ENCODE measurements at places on chromosomes 4 and X.

DNA sequence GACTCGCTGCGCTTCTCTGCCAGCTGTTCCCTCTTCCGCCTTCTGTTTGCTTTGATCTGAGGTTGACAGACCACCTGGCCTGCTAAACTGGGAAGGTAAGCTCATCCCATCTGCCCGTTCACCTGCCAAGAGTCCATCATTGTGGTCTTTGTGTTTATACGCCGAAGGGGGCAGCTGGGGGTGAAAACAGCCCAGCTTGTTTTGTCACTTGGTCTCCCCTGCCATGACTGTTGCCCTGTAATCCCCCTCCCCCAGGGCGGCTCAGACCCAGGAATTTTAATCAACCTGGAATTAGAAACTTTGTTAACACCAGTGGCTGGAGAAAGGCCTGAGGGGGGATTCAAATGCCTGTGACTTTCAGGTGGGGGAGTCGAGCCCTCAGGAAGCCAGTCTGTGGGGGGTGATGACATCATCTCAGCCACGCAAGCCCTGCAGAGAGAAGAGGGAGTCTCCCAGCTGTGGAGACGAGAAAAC lies 333.3 kb downstream of the BCOR start:
- DNase-seq, result no peak

- DNase-seq, result no peak
Measured at GRCh38 chr4:167339781-167340180, 105.5 kb upstream of the SPOCK3 start.

GRCh38 chr4:15778289-15779241 lies at the start of gene CD38:
TSS of gene CD38 (plus strand) at chr4:15778328. CDS start at chr4:15778415, 87 bp downstream.
- peak; percentile 49 for DNase-seq

GRCh38 chr4:133921280-133922195 lies 280.1 kb downstream of the PABPC4L start:
- no peak for DNase-seq

- DNase-seq, result no peak
Measured at GRCh38 chr4:147830102-147830463, 98.2 kb downstream of the ARHGAP10 start.

- no peak for DNase-seq
Measured at GRCh38 chrX:22664826-22665225, 334.9 kb upstream of the DDX53 start.

Measured in GM12891 (cell line).